Karpas-422 (cell line): ENCODE measurements at places on chromosomes 2 and 18. TPM values are rescaled to one million over a fixed set of nuclear protein-coding genes. Genes with fewer than 3 reads are reported as not detected.

DNA sequence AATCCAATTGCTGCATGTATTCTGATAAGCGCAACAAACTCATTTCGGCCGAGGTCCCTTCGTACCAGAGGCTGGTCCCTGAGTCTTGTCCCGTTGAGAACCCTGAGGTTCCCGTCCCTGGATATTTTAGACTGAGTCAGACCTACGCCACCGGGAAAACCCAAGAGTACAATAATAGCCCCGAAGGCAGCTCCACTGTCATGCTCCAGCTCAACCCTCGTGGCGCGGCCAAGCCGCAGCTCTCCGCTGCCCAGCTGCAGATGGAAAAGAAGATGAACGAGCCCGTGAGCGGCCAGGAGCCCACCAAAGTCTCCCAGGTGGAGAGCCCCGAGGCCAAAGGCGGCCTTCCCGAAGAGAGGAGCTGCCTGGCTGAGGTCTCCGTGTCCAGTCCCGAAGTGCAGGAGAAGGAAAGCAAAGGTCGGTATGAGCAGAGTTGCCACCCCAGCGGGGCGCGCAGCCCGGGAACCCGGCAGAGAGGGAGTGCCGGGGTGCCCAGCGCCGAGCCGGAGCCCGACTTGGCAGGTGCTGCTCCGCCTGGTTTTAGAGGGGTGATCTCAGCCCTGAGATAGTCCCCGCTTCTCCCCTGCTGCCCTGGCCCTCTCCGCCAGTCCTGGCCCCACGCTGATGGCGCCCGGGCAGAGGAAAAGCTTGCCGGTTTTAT lies 714 bp downstream of the HOXD10 start:
- no peak for DNase-seq

DNA sequence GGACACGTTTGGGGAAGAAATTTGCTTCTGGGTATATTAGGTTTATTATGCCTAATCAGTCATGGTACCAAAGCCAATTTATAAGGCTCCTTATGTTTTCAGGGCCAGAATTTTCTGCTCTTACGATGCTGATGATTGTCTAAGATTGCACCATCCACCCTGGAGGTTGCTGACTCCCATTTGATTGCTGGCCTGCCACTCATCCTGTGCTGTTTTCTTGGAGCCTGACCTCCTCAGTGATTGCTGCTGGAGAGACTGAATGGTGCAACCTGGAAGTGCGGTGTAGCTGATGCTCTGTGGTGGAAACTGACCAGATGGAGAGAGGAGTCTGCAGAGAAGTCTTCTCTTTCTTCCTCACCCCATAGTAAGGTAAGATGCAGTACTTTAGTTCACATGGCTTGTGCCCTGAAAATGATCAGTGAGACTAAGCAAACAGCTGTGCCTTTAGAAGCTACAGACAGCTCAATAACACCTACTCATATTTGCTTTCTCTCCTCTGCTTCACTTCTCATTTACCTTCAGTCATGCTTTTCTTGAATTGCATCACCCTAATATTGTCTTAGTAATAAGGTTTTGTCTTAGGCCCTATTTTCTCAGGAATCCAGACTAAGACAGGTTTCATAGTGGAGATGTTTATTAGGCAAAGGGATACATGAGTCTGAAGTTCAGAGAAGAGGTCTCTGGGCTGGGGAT lies 17.4 kb downstream of the ZNF24 start:
- DNase-seq, result no peak

DNA sequence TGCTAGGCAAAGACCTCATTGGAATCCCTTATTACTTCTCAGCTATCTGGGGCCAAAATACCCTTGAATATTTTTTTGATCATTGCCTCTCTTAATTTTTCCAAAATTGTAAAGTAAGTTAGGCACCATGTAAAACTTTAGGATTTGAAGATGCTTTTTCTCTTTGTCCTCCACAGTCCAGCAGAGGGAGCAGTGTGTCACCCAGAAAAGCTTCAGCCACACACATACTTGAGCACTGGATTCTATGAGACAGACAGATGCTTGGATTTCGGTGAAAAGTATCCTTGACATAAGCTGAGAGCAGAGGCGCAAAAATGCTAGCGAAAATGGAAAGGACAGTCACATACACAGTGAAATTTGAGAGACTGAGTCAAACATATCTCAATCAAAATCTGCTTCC lies 74.7 kb upstream of the KCNJ3 start:
- peak; percentile 68 for DNase-seq

DNA sequence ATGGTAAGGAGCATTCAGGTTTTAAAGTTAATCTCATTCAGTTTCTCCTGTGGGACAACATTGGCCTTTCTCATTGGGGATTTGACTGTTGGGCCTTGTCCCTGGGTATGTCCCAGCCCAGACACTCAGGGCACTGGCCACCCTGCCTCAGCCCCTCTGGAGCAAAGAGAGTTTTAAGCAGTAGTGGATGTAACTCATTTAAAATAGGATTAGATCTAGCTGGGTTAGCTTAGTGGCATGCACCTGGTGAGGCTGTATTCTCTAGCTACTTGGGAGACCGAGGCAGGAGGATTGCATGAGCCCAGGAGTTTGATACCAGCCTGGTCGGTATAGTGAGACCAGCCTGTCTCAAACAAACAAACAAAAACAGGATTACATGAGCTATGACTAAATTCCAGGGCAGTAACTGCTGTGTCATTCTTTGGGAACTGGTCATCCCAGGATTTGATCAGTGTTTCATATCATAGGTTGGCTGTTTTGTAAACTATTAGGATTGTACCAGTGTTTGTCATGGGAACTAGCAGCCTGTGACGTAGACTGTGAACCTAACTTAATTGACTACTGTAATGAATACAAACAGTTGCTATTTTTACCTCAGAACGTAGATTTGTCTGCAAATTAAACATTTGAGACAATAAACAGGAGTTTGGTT lies 12.5 kb downstream of the INPP4A start:
- no peak for DNase-seq

DNA sequence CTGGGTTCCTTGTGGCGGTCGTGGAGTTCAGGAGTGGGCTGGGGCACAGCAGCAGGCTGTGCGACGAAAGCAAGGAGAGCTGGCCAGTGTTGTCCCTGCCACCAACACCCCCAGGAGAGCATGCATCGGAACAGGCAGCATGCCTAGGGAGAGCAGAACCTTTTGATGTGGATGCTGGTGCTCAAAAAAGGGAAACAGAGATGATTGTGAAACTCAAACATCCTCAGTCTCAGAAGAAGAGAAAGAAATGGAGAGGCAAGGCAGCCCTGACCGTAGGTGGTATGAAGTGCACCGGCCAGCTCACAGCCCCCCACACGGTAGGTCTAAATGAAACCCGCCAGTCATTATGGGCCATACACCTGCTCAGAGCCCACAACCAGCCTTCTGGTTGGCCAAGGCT lies 253.4 kb downstream of the GBX2 start:
- DNase-seq, result no peak

- no peak for DNase-seq
Measured at GRCh38 chr2:3453190-3453999, 65.9 kb downstream of the ADI1 start.

- no peak for DNase-seq
Measured at GRCh38 chr2:232539298-232540231, at the start of gene CHRNG. Gene CHRNG, plus strand, starts transcription at chr2:232539692. Its CDS starts 56 bp downstream, at chr2:232539748.

- DNase-seq, result no peak
Measured at GRCh38 chr18:11752116-11752911, 63.2 kb downstream of the GNAL start.

DNA sequence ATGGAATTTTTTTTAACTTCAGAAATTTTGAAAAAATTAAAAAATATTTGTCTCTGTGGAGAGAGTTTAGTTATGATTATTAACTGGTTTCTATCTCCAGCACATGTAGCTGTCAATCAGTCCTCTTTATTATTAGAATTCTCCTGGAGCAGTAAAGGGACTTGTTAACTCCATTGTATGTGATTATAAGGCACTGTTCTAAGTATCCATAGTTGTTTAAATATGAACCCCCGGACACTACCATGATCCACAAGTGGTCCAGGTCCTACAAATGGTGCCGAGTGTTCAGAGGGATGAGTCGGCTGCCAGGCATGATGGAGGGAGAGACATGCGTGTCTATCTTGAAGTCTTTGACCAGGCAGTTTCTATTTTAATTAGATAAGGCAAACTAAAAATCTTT lies 492 bp downstream of the CHRNA1 start:
- DNase-seq, result no peak

DNA sequence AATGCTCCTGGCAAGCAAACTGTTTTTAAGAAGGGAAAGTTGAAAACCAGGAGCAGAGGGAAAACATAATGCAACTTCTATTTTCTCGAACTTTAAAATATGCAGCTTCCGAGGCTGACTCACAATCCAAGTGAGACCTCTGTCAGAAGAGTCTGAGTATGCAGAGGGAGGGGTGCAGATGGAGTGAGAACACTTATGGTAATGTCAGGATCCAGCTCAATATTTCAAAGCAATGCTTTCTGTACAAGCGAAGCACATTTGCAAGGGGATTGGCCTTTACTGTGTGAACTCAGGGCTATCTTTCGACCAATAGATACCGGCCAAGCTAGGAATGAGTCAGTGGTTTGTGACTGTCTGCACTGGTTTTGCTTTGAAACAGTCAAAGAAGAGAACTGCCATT lies 242.7 kb downstream of the CNTNAP5 start:
- peak; percentile 65 for DNase-seq

- DNase-seq, result no peak
Measured at GRCh38 chr2:205407984-205408383, 274.3 kb upstream of the NRP2 start.

DNA sequence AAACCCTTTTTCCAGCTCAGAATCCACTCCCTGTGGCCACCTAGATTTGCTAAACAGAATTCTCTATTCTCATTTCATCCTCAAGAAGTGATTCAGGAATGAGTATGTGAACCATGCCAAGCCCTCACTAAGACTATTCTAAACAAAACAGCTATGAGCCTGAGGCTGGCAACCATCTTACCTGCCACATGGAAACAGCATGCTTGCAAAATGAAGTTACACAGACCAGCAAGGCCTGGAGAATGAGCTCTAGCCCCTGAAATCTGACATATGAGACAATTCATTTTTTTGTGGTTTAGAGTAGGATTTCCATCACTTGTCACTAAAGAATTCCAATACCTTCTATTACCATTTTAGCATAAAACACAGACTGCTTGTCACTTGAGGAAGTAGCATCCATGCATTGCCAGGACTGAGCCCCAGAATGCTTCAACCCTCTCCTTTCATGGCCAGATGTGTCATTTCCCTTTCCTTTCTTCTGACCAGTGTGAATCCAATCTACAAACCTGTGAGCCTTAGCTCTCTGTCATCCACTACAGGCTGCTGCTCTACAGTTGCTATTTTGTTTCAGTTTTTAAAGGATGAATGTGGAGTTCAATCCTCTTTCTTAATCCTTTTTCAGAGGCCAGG lies 744.3 kb upstream of the ACVR2A start:
- DNase-seq, result no peak

- DNase-seq, result peak; percentile 89
Measured at GRCh38 chr2:202635428-202636212, 851 bp downstream of the FAM117B start.

DNA sequence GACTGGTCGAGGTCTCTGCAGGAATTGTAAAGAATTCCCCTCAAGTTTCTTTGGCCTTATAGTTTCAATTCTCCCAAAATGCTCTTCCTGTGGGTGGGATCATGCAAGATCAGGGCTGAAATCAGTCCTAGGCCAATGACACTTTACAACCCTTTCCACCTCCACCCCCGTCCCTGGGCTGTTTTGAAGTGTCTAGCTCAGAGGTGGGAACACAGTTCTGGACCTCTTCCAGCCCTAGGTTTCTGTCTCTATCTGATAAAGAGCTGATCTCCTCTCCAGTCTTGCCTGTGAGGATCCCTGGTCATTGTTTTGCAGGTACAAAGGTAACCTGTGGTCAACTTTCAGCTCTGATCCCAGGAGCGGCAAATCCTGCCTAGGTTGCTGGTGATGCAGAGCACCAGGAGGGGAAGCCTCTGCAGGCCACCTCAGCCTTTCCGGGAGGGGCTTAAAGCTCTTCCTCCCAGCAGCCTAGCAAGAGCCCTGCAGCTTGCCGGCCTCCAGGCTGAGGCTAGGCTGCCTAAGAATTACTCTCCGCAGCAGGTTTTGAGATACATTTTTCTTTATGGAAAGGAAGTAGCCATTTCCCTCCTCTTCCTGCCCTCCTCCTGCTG lies 69.8 kb upstream of the WIPF1 start:
- no peak for DNase-seq

DNA sequence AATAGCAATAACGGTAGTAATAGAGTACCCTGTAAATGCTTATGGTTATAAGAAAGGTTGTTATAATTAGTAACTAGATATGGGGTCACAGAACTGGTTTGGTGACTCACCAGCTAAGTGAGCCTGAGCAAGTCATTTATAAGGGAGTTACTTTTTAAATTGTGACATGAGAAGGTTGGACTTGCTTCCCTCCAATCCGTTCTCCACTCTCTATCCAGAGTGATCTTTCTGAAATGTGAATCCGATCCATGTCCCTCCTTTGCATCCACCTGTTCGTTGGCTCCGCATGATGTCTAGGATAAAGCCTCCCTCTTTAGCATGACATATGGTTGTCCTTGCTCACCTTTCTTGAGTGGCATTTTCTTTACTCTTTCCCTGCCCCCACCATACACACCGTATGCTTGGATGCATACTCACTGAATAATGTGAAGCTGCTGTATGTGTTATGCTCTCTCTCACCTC lies 83.1 kb downstream of the CDC42EP3 start:
- DNase-seq, result no peak

DNA sequence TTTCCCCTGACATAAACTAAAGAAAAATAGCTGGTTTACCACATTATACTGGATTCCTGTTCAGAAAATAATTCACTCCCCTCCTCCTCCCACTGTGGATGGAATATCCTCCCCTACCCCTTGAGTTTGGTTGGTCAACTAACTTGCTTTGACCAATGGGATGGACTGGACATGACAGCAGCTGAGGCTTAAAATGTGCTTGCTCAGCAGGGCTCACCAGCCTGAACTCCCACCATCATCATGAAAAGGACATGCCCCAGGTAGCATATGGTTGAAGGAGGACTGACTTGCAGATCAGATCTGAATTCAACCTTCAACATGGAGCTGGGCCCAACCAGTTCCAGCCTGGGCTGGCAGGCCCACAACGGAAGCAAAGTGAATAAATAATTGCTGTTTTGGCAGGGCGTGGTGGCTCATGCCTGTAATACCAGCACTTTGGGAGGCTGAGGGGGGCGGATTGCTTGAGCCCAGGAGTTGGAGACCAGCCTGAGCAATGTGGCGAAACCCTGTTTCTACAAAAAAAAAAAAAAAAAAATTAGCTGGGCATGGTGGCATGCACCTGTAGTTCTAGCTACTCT lies 284.4 kb downstream of the AFF3 start:
- no peak for DNase-seq

GRCh38 chr2:136131484-136131960 lies 13.6 kb upstream of the CXCR4 start:
- DNase-seq, result no peak

GRCh38 chr2:180625006-180625844 lies 355.2 kb upstream of the UBE2E3 start:
- no peak for DNase-seq

GRCh38 chr2:207387001-207387571 lies 142.7 kb upstream of the CREB1 start:
- DNase-seq, result no peak

NFU1 gene
- total RNA-seq, result 42.8 and 51.3 TPM in 2 replicates

SPEG gene
- total RNA-seq, result not detected in 2 replicates

SERPINB10 gene
- not detected in 2 replicates for total RNA-seq

DSG4 gene
- total RNA-seq, result 4.5 and 8.3 TPM in 2 replicates

CAVIN2 gene
- 2.7 and 3.1 TPM in 2 replicates for total RNA-seq

TSPYL6 gene
- 0.60 TPM in 1 of 2 replicates, not detected in the other for total RNA-seq

C2orf68 gene
- total RNA-seq, result 69.1 and 111 TPM in 2 replicates

ZC3H6 gene
- 2.9 and 3.0 TPM in 2 replicates for total RNA-seq

ACVR1C gene
- not detected in 2 replicates for total RNA-seq

NETO1 gene
- not detected in 2 replicates for total RNA-seq

DSG2 gene
- not detected in 2 replicates for total RNA-seq

CIB4 gene
- not detected in 2 replicates for total RNA-seq

FAM237A gene
- not detected in 2 replicates for total RNA-seq

KCNG3 gene
- total RNA-seq, result not detected in 2 replicates

CIDEA gene
- total RNA-seq, result not detected in 2 replicates

ANKRD62 gene
- not detected in 2 replicates for total RNA-seq
